ENCODE measurements at places on chromosomes 4 and X.

DNA sequence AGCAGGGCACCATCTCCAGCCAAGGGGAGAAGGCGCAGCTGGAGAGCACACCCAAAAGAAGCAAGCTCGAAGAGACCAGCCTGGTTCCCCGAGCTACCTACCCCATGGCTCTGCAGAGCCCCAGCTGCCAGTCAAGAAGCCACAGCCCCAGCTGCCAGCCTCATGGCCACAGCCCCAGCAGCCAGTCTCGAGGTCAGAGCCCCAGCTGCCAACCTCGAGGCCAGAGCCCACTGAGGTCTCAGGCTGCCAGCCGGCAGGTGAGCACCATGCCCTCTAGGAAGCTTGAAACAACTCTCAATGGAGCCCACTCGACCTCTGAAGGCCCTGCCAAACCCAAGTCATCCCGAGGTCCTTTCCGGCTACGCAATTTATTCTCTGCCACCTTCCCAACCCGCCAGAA is 27.0 kb upstream of the PRPS1 start:
- DNase-seq: no peak

GRCh38 chr4:1521821-1522361 is 115.6 kb upstream of the NKX1-1 start:
- no peak for DNase-seq

DNA sequence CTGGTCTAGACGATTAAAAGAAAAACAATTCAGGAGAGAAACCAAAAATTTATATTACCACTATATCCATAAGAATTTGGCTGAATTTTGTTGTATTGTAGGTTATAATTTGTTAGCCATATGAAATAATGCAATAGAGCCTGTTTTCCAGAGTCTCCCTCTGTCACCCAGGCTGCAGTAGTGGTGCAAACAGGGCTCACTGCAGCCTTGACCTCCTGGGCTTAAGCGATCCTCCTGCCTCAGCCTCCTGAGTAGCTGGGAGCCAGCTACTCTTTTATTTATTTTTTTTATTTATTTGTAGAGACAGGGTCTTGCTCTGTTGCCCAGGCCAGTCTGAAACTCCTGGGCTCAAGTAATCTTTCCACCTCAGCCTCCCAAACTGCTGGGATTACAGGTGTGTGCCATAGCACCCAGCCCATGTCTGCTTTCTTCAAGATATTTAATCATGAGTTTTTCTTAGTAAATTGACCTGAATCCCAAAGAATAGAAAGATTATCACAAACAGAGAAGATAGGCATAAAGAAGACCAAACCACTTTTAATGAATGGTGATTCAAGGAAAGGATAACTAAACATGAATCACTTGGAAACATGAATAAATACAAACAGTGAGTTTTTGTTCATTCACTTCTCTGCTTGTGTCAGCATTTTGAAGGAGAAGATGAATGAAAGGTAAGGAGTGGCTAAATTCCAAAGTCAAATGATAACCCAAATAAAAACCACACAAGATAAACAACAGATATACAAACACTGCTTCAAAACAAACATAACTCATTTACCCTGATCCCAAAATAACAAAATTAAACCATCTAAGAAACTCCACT is 82.1 kb downstream of the PPP3CA start:
- no peak for DNase-seq

- no peak for DNase-seq
Observed at GRCh38 chr4:137283737-137284136, 248.6 kb downstream of the PCDH18 start.

GRCh38 chr4:41866799-41867677 is 68.2 kb upstream of the TMEM33 start:
- peak; percentile 53 for DNase-seq

GRCh38 chrX:149871940-149872339 is 9.0 kb upstream of the MAGEA8 start:
- no peak for DNase-seq

DNA sequence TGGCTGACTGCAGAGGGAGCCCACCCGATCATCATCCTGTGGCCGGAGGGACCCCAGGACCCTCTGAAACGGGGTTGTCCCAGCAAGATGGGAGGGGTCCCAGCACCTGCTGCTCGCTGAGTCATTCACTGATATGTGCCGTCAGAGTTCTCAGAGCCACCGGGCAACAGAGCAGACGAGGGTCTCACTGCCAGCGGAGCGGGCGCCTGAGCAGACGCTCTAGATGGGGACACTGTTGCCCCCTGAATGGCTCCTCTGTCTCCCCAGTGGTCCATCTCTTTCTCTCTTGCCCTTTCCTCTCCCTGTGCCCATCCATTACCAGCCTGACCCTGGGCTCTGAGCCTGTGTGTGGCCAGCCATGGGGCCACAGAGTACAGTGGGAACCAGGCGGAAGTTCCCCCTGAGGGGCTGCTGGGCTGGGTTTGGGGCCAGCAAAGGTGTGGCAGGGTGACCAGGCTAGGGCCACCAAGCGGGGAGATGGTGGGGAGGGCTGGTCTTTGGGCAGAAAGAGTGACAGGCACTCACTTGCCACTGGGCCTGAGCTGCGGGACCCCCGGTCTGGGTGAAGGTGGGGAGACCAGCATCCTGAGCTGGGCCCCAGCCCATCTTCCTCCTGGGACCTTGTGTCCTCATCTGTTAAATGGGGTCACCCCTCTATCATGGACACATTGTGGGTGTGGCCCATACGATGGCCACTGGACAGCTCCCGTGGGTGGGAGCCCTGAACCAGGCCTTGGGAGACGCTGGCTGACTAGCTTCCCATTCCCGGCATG is 90.9 kb downstream of the HMX1 start:
- no peak for DNase-seq

GRCh38 chr4:86442881-86443280 is 83.0 kb upstream of the MAPK10 start:
- no peak for DNase-seq

- no peak for DNase-seq
Observed at GRCh38 chr4:8383451-8384160, 56.9 kb downstream of the ACOX3 start.

DNA sequence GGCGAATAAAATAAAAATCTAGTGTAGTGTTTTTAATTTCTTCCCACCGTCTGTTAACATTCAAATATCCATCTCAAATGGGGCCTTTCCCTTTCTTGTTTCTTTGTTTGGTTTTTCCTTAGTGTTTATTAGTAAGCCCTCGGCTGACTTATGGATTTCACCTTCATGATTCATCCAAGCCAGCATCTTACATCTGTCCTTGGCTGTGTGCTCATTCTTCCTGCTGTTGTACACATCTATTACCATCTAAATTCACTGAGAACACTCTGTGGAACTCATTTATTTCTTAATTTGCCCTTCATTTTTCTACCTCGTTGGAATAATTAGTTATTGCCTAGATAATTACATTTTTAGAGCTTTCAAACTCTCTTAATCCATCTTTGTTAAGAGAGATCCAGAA is 84.9 kb downstream of the SPCS3 start:
- DNase-seq: no peak

DNA sequence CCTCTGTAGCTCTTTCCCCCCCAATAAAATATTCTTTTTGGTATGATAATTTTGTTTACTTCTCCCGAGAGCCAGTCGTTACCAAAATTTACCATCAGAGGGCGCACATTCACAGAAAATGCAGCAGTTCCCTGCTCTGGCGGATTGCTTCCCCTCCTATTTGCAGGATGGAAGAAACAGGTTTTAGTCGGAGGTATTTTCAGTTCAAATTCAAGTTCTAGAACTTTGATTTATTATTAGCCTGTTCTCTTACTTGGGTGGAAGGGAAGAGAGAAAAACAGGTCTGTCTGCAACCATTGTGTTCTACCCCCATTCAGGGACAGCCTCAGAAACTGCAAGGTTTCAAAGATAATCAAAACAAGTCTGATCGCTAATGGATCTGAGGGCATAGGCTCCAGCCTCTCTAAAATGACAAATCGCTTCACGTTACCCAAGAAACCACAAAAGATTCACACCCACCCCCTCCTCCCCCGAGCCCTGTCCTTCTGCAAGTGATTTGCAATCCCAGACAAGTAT is 263.8 kb upstream of the RPS6KA3 start:
- peak; percentile 61 for DNase-seq

GRCh38 chr4:78710536-78710935 is 65.6 kb upstream of the BMP2K start:
- no peak for DNase-seq

GRCh38 chrX:138946926-138947325 is 235.4 kb upstream of the FGF13 start:
- DNase-seq: no peak

DNA sequence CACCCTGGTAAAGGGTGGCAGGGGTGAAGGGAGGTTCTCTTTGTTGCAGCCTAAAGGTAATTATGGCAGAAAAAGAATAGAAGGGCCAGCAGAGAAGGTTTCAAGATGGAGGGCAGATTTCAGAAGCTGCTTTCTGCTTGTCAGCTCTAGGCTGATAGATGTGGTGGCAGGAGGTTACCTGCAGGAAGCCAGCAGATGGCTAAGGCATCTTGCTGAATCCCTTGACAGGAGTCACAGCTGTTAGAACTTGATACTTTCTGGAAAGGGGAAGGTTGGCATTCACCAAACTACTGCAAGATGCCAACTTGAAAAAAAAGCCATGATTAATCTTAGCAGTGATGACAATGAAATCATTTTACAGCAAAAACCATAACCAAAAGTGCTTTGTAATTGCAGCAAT is 69.5 kb upstream of the CBLL2 start:
- no peak for DNase-seq

DNA sequence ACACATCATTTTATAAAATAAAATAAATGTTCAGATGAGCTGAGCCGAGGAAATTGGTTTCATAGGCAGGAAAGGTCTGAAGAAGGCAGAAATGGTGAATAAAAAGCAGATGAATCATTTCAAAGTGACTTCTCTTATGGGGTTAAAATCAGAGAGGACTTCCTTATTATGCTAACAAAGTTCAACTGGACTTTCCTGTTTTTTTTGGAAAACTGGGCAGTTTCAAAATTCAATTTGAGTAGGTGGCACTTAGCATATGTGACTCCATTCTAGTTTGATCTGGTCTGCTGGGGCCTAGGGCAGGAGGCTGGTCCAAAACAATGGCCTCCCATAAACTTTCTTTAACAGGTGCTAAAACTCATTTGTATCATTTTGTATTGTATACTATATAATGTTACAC is 1794.9 kb upstream of the TENM3 start:
- no peak for DNase-seq

DNA sequence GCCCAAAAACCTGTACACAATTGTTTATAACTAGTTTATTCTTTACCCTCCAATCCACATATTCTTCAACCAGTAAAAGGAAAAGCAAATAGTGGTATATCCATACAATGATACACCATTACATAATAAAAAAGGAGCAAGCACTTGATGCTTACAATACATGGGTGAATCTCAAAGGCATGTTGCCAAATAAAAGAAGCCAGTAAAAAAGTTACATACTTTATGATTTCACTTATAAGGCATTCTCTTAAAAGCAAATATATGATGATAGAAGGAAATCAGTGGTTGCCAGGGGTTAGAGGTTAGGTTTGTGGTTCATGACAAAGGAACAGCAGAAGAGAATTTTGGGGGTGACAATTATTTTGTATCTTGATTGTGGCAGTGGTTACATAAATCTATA is 896.1 kb upstream of the LCORL start:
- no peak for DNase-seq

- no peak for DNase-seq
Observed at GRCh38 chrX:136608295-136608933, 39.5 kb upstream of the CD40LG start.

DNA sequence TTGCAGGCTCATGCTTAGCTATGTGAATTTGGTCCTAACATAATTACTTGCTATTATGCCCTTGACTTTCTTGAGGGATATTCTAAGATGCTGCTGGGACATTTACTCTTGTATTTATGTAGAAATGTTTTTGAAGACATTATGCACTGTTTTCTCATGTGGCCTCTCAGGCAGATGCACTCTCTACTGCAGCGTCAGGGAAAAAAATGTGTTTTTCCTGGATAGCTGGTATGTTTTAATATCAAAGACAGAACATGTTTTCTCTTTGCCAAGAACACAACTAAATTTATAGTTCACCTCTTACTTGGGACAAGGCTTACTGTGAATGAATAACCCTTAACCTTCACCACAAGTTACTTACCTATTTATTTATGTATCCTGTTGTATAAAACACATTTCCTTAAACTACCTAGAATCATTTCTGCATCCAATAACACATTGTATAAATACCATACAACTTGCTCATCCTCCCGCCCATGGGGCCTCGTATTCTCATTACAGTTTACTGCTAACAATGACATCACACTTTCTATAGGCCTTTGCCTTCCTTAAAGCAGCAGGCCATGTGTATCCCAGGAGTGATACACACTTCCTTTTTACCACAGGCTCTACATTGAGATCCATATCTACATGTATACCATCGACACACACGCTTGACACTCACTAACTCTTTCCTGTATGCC is 178.7 kb downstream of the SLIT2 start:
- no peak for DNase-seq

DNA sequence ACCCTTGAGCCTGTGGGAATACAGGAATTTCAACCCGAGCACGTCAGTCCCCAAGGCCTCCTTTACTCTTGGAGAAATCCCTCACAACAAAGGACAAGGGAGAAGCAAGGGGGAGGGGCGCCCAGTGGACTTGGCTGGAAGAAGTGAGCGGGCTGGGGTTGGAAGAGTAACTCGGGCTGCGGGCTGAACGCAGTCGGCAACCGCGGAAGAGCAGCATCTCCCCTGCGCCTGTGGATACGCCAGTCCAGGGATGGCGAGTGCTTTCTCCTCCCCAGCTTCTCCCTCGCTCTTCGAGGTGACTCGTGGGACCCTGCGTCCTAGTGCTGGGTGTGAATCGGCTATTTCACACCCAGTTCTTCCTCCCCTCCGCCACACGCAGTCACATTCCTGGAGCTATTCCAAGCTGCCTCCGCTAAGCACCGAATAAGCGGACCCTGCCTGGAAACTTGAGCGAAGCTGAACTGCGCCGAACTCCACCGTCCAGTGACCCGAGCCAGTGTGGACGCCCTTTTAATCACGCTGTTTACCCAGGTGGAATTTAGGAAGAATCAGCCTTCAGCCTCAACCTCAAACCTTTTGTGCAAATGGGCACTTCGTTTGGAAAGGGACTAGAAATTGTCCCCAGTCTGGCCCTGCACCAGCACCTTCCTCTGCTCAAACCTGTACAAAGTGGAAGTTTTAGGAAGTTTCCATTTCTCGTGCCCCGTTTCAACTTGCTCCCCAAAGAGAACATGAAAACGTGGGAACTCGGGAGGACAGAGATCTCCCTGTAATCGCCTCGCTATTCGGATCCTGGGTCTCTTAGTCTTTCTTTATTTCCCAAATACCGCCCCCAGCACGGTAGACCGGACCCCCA is 64.3 kb upstream of the WDR17 start:
- peak; percentile 81 for DNase-seq

- no peak for DNase-seq
Observed at GRCh38 chr4:188435381-188435780, 296.1 kb downstream of the TRIML1 start.

- no peak for DNase-seq
Observed at GRCh38 chr4:146370841-146371240, 150.9 kb downstream of the SLC10A7 start.

DNA sequence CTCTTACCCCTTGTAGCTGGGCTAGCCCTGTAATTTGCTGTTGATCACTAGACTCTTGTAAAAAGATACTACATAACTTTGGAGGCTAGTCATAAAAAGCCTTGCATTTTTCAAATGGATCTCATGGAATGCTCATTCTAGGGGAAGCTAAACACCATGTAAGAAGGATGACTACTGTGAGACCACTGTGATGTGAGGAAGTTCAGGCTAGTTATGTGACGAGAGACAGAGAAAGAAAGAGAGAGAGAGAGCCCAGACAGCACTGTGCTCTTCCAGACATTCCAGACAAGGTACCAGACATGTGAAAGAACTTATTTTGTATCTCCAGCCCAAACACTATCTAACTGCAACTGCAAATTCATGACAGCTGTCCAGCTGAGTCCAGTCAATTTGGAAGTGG is 404.6 kb upstream of the PITX2 start:
- no peak for DNase-seq

- DNase-seq: no peak
Observed at GRCh38 chr4:78169728-78170127, 112.6 kb downstream of the FRAS1 start.
